NCI-H2081 (cell line): ENCODE measurements at places on chromosomes 7 and 10.

- DNase-seq, result peak; percentile 82
Measured at GRCh38 chr7:128879939-128880746, 17.5 kb downstream of the ATP6V1F start.

- DNase-seq, result no peak
Measured at GRCh38 chr7:116511552-116512519, 12.3 kb downstream of the CAV2 start.

DNA sequence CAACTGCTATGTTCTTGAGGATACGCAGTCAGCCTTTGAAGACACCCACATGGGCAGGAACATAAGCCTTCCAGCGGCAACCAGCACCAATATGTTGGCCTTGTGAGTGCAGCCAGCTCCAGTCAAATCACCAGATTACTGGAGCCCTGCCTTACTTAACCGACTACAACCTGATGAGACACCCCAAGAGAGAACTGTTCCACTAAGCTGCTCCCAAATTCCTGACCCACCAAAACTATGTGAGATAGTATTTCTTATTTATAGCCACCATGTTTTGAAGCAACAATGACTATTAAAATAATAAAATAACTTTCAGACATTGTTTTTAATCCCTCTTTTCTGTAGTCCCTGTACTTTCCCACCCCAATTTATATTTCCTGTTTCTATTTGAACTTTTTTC is 179.6 kb downstream of the ADK start:
- no peak for DNase-seq

GRCh38 chr10:11204351-11204942 is 186.8 kb downstream of the CELF2 start:
- no peak for DNase-seq

- no peak for DNase-seq
Measured at GRCh38 chr10:43982250-43982649, 333.6 kb upstream of the ZNF32 start.

GRCh38 chr7:157668221-157668883 is 331.5 kb downstream of the DNAJB6 start:
- DNase-seq, result no peak

- DNase-seq, result peak; percentile 5
Measured at GRCh38 chr7:16114633-16115032, 306.7 kb downstream of the CRPPA start.

DNA sequence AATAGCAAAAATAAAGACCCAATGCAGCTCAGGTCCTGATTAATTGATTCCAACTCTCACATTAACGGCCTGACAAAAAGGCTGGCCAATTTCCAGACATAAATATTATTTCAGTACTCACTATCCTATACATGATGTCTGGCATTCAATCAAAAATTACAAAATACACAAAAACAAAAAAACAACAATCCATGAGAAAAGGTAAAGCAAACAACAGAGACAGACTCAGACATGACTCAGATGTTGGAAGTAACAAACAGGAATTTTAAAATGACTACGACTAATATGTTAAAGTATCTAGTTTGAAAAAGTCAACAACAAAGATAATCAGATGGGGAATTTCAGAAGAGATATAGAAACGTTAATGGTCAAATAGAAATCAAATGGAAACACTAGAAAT is 152.8 kb downstream of the AMPH start:
- no peak for DNase-seq

- DNase-seq, result no peak
Measured at GRCh38 chr7:150740053-150740452, 2.8 kb downstream of the GIMAP5 start.

DNA sequence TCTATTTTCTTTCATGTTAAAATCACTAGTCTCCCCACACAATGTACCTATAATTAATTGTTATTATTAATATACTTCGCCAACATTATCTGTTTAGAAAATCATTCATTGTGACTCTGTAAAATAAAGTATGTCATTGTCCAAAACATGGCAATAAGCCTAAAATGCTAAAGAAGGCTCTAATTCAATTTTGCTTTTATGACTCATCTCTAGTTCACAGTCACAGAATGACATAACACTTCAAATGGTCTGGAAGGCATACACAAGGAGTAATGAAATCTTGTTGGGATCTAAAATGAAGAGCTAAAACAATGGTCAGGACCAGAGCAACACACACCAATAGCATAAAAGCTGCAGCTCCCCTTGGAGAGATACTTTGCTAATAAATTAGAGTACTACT is 505.8 kb downstream of the GPAM start:
- no peak for DNase-seq

- no peak for DNase-seq
Measured at GRCh38 chr7:143960813-143961610, 6.4 kb downstream of the OR2F1 start.
